ENCODE measurements at places on chromosomes 12 and 14.

GRCh38 chr14:87992718-87993628 lies at the start of gene GALC:
Gene GALC (minus strand): TSS chr14:87993182. CDS start chr14:87993164, 18 bp downstream.
- peak; percentile 90 for DNase-seq

DNA sequence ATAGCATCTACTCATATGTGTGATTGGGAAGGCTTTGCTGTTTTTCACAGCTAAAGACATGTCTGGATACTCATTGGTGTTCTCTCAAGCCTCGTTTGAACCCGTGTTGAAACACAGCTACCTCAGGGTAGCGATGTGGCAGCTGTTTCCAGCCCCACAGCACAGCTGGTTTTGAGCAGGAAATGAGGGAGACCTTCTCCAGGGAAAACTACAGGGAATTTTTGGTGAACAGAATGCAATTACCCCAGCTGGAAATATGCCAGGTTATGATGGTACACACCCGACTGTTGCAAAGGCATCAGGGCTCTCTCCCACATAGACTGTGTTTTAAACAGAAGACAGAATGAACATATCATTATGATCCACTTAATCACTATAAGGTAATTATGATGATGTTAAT lies 828.9 kb downstream of the VRK1 start:
- no peak for DNase-seq

DNA sequence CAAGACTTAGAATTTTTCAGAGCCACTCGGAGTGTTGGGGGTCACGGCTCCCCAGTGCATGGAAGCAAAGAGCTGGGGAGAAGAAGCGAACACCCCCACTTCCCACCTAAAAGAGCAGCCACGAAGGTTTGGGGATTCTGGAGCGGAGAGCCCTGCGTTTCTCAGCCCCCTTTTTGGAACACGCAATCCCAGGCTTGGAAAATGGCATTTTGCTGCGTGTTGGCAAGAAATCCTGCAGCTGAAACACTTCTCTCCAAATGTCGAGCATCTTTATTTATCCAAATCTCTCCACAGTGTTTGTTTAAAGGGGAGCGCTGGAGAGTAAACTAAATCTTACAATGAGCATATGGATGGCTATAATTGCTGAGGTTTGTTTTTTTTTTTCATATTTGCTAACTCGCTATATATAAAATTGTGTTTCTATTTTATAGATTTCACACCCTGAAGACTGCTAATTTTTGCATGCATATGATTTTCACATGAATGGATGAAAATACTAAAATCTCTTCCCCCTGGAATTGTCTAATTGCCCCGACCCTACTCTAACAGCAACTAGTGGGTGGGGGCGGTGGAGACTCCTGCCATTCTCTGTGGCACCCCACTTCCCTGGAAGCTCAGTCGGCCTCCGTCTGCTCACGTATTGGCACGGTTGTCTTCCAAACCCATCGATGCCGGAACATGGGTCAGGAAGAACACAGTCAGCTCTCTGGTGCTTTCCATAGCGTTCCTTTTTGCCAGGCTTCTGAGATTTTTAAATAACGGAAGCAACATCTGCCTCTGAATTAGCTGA lies 120.5 kb downstream of the GCH1 start:
- DNase-seq: no peak

DNA sequence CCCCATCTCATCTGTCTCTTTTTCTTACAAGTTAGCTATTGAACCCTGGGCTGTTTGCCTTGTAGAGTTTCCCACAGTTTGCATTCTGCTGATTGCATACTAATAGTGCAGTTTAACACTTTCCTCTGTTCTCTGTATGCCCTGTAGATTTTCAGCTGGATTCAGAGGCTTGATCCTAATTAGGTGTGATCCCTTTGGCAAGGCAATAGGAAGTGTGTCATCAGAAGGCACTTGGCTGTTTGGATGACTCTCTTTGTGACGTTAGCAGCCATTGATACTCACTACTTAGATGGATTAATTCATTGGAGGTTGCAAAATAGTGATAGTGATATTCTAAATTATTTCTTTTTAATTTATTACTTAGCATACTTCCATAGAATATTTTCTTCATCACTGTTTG lies 33.6 kb downstream of the FUT8 start:
- no peak for DNase-seq

- DNase-seq: no peak
Measured at GRCh38 chr12:69932676-69933552, 107.9 kb downstream of the MYRFL start.

DNA sequence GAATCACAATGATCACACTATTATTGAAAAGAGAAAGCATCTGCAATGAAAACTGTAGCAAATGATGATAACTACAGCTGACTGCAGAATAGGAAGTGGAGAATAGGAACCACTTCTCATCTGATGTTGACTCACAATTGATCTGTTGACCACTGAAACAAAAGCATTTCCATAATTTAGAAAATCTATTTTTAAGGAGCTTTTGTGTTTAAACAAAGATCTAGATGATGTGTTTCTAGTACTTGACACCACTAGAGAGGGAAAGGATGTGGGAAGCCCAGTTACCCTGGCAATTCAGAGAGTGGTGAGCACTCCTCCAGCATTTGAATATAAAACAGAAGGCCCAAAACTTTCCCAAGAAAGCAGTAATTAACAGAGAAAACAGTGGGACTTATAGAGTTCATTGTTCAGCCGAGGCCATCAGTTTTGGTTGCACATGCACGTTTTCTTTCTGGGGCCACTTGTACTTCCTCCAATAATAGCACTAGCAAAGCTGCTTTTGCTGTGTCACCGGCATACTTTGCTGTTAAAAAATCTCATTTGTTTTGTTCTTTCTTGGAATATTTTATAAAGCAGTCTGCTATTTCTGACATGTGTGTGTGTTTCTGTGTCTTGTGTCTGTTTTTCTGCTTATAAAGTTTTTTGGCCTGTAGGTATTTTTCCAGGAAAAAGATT lies 76.1 kb upstream of the HECTD1 start:
- no peak for DNase-seq

DNA sequence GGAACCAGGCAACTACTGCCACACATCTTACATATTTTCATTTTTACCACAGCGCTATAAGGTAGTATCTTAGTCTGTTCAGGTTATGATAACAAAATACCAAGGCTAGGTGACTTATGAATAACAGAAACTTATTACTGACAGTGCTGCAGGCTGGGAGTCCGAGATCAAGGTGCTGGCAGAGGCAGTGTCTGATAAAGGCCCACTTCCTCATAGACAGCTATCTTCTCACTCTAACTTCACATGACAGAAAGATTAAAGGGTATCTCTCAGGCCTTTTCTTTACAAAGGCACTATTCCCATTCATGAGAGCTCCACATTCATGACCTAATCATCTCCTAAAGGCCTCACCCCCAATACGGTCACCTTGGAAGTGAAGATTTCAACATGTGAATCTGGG lies 59.8 kb upstream of the MDM1 start:
- DNase-seq: no peak

DNA sequence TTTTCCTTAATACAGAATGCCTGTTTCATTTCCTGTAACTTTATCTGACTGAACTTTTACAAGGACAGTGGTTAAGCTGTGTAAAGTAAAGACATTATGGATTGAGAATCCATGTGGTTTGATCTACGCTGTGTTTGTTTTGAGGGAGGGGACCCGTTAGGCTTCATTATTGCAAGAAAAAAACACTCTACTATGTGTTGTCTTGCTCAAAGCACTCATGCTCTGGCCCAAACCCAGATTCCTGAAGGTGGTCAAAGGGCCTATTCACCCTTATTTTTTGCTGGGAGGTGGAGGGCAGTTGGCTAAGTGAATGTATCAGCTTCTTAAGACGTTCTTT lies 11.9 kb downstream of the RNF10 start:
- DNase-seq: no peak

- DNase-seq: no peak
Measured at GRCh38 chr12:88303335-88303734, 161.2 kb downstream of the TMTC3 start.

- no peak for DNase-seq
Measured at GRCh38 chr14:61322011-61322798, 826 bp downstream of the PRKCH start.

DNA sequence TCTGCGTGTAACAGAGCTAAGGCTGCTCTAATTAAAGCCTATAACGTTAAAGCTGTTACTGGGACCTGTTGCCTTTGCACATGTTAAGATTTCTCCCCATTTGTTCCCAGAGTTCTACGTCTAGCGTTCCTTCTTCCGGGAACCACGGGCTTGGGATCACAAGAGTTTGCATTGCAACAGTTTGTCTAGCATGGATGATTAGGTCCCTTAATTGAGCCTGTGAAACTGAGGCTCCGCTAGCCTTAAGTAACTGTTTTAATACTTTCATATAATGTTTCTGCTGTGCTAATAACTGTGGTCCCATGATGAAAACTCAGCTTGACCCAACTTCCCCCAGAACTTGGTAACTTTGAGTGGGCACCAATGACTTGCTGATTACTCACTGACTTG lies 16.7 kb upstream of the LYZ start:
- DNase-seq: no peak

DNA sequence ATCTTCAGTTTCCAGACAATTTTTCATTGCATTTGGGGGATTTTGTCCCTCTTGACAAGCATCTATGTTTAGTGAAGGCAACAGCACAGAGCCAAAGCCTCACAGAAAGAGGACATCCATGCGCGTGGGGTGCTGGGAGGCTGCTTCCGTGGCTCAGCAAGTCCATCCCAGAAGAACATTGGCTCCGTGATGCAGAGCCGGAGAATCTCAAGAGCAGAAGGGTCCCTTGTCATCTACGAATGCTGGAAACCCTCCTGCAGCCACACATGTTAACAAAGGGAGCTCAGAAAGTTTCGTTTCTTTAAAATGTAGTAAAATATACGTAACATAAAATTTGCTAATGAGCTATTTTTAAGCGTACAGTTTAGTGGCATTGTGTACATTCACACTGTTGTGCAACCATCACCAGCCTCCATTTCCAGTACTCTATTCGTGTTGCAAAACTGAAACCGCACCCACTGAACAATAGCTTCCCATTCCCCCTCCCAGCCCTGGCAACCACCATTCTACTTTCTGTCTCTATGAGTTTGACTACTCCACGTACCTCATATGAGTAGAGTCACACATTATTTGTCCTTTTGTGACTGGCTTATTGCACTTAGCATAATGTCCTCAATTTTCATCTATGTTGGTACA lies 185.9 kb downstream of the TTC7B start:
- no peak for DNase-seq

Data from substantia nigra (tissue), 51 donors.